ENCODE measurements at places on chromosomes 12 and 14.

DNA sequence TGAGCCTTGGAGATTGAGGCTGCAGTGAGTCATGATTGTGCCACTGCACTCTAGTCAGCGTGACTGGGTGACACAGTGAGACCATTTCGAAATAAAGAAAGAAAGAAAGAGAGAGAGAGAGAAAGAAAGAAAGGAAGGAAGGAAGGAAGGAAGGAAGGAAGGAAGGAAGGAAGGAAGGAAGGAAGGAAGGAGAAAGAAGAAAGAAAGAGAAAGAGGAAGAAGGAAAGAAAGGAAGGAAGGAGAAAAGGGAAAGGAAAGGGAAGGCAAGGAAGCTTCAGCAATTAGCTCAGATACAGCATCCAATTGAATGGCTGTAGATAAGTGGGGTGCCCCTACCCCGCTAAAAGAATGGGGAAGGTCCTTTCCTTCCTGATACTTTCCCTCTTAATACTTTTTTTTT, 9.5 kb upstream of the NAA30 start:
- DNase-seq, result no peak

DNA sequence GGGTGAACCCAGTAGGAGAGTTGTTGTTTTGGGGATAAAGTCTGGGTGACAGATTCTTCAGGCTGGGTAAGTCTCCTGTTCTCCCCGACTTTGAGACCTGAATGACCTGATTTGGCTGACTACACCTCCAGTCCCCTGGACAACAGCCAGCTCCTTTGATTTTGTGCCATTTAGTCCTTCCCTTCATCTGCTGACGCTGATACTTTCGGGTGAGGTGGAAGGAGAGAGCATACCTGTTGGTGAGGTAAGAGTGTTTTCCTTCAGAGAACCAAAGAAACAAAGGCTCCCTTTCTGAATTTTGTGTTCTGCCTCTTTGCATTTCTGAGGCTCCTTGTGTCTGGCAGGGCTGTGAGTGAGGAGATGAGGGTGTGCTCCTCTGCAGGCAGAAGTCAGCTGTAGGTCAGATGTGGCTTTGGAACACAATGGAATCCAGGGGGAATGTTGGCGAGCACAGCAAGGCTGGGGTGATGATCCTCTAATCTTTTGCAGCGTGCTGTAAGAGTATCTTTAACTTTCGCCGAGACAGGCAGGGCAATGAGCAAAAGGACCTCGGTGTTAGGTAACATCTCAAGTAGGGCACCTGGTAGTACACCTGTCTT, 12.1 kb downstream of the ETV6 start:
- no peak for DNase-seq

DNA sequence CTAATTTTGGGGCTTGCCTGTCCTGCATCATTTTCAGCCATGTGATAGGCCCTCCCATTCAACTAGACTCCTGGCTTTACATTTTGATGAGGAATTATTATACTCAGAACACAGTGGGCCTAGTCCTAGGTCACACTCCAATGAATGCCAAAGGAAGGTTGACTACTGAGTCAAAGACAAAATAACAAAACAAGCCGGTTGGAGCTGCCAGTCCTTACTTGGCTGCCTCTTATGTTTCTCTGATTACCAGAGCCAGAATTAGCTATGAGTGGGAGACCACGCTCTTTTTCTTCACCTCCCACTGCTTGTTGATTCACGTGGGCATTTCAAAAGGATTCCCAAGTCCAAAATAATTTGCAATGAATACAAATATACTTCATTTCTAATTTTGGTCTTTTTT, 78.1 kb upstream of the USP44 start:
- no peak for DNase-seq

GRCh38 chr12:58781609-58782008, 138.7 kb downstream of the LRIG3 start:
- no peak for DNase-seq

DNA sequence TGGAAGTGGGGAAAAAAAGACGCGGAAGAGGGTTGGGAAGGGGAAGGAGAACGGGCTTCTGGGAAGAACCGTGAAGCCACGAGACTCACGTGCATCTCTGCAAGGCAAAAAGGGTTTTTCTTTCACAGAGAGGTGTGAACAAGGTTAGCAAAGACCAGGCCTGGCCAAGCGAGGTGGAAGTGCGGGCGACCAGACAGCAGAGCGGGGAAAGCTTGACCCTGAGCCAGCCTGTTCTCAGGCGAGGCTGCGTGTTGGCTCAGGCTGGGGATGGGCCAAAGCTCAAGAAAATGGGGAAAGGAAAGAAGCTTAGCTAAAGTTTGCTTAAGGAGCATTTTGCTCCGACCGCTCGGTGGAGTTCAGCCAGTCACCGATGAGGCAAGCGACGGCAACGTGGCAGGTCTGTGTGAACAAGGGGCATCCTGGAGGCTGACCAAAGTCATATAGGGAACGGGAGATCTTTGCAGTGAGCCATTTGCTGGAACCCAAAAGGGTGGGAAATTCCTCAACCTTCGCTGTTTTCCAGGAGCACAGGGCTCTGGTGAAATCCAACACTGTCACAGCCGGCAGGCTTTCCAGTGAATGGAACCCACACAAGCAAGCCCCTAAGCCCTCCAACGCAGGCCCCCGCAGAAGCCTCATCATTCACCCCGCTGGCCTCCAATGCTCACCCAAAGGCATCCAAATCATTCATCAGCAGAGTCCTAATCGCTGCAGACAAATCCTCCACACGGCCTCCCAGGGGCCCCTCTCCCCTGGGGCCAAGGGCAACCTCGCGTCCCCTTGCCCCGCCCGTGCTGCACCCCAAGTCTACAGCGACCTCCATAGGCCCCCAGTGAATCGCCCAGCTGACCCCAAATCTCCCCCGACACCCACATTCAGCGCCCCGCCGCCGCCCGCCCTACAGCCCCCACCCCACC, 754 bp downstream of the ZNF605 start:
- no peak for DNase-seq

GRCh38 chr12:24920141-24920540, 28.8 kb downstream of the BCAT1 start:
- no peak for DNase-seq

GRCh38 chr14:102262929-102263462, 42.0 kb downstream of the MOK start:
- DNase-seq, result no peak

DNA sequence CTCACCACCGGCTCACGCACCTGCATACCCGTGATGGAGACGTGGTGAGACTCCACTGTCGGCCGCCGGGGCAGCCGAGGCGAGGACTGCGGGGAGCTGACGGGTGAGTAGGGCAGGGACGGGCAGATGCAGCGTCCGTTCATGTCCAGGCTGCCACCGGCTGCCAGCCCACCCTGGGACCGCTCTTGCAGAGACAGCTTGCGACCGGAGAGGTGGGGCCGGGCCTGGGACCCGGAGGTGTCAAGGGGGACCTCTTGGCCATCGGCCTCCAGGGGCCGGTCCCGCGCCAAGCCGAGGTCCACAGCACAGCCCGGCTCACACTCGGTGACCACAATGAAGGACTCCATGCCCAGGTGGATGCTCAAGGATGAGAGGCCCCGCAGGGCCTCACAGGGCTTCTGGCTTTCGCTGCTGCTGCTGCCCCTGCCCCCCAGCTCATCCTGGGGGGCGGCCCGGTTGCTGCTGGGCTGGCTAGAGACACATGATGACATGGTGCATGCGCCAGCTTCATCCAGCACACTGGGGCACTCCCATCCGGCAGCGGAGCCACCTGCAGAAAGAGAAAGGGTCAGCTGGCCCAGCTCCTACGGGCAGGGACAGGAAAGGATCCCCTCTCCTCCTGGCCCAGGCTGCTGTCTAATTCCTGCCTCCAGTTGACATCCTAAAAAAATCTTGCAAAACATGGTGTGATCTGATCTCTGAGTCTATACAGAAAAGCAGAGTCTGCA, 22.3 kb downstream of the CAMKK2 start:
- DNase-seq, result no peak

DNA sequence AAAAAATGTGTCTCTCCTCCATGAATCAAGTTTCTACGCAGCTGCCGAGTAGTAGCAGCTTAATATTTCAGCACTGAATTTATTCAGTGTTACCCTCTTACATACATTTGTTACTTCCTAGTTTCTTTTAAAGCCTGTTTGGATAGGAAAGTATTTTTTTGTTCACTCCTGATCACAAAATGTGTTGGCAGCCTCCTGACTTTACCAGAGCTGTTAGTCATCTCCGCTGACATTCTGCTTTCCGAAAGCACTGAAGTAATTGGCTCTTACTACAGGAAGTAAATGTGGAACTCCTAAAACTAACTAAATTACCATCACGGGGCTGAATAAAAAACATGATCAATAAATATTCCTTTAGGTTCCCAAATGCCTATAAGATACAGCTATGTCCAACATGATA, 225.5 kb downstream of the EPS8 start:
- no peak for DNase-seq

- DNase-seq, result no peak
Observed at GRCh38 chr14:102528431-102529170, 19.0 kb upstream of the ANKRD9 start.

DNA sequence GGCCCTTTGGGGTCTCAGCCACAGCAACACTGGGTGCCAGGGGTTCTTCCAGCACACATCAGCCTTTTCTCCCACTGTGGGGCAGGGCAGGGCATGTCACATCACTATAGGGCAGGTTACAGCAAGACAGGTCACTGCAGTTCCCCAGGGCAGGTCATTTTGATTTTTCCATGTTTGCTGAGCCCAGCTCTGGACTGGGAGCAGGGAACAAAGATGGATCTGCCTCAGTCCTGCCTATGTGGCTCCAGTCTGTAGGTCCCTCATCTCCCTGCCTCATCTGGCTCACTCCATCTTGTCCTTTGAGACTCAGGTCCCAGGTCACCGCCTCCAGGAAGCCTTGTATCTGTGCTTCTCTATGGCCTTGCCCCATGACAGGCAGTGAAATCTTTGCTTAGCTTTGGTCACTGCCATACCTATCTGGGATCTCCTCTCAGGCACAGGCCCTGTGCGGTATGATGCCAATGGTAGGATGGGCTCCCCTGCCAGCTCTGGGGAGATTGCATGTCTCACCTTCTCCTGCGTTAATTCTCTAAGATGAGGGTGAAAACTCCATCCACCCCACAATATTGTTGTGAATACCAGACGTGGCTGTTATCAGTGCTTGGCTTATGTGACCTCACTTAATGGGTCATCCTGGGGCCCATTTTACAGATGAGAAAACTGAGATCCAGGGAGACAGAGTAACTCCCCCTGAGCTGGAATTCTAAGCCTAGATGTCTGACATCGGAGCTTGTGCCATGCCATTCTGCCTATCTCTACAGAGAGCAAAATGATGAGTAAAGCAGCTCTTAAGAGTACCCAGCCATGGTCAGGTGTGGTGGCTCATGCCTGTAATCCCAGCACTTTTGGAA, 1.5 kb downstream of the SERPINA6 start:
- no peak for DNase-seq

GRCh38 chr12:106281804-106282203, 20.7 kb upstream of the TCP11L2 start:
- no peak for DNase-seq

DNA sequence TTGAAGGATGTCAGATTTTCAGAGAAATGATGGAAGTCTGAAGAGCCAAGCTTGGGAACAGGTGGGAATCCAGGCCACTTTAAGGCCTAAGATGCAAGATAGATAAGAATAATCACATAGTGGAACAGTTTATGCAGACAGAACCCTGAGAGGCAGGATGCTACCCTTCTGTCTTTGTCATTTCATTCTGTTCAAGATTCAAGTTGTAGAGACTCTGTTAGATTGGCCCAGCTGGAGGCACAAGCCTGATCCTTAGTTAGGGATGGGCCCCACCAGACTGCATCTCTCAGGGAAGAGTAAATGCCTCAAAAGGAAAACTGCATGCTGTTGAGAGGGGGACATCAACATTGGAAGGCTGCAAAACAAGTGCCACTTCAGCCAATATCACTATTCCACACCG, 287.0 kb downstream of the PCNX1 start:
- DNase-seq, result no peak

DNA sequence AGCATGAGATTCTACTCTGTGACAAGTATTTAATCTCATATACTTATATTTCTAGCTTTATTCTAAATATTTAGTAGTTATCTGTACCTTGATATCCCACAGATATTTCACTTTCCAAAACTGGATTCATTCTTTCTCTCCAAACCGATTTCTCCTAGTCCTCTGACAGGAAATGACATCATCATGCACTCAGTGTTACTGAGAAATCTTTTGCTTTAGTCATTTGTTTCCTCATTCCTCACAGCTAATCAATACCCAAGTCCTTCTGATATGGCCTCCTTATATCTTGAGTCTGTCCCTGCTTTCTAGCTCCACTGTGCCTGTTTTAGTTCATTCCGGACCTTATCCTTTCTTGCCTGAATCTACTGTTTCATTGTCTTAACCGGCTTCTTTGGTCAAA, 39.4 kb upstream of the E2F7 start:
- no peak for DNase-seq

DNA sequence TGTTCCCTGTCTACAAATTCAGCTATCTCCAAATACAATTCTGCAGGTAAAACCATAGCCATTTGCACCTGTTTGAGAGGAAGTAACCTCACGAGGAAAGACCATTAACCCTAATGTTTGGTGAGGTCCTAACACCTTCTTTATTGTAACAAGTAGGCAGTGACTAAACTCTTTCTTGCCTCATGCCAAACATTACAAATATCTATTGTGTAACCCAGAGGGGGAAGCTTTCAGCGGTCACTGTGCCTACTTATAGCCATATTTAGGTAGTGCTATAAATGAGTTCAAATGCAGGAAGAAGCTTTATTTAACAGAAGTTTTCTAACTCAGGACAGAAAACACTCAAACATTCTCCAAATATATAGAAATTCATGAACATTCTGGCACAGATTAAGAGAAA, 252.7 kb downstream of the LRFN5 start:
- DNase-seq, result no peak

- DNase-seq, result no peak
Observed at GRCh38 chr12:41067941-41068645, 120.0 kb upstream of the PDZRN4 start.

- DNase-seq, result no peak
Observed at GRCh38 chr12:129036135-129036534, 182.9 kb downstream of the GLT1D1 start.

DNA sequence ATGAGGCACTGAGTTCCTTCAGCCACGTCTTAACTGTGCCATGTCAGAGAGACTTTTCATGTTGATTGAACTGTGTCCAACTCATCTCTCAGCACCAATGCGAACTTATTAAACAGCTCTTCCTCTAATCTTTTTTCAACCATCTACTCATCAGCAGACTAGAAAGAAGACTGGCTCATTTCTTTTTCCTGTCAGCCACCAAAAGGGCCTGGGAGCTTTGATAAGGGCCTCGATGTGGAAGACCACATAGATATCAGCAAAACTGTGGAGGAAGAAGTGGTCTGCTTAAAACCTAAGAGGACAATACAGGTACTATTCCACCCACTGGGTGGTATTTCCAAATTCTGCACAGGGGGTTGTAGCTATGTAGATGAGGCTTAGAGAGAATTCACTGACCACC, 3.6 kb upstream of the PLXNC1 start:
- no peak for DNase-seq

GRCh38 chr14:92728759-92729364, 19.6 kb downstream of the LGMN start:
- DNase-seq, result no peak

Measured in GOT3 (cell line).